ENCODE measurements at places on chromosomes 11 and 22.

- DNase-seq: no peak
Observed at GRCh38 chr11:131739243-131739882, 368.9 kb downstream of the NTM start.

DNA sequence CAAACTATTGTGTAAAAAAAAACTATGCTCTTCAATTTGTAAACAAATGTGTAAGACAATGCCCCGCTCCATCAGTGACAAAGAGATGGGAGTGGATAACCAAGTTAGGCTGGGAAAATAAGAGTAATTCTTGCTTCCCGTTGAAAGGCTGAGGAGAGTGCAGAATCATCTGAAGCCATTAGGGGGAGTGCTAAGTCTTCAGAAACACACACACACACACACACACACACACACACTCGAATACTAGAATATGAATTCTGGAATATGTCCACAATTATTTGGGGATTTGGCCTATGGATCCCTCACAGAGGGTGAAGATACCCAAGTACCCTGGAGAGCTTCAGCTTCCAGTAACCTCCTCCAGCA is 27.8 kb upstream of the ROBO3 start:
- DNase-seq: peak; percentile 80

GRCh38 chr11:17887779-17888178 is 125.1 kb downstream of the SERGEF start:
- no peak for DNase-seq

DNA sequence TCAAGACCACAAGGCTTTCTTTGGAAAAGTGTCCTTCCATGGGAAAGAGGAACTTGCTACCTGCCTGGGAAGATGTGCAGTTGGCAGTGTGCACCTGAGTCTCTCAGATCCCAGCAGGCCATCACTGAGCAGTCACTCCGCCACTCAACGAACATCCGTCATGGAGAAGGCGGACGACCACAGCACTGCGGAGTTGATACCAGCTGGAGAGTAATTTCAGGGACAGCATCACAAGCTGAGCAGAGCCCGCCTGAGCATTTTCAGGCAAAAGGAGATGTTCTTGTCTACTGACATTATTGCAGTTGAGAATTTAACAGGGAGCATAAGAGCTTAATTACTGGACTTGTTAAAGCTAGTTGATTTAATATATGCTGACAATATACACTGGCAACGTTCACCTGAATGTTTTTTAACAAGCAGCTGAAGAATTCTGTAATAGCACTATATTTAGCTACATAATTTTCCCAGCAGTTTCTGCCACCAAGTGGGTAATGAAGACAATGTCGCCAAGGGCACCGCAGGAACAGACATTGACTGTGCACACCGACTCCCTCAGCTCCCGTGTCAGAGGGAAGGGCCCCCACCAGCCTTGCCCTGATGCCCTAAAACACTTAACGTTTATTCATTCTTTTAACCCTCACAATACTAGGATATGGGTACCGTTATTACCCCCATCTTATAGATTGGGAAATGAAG is 52.4 kb upstream of the ARFGAP3 start:
- no peak for DNase-seq

GRCh38 chr22:19214078-19214473 is 35.5 kb upstream of the SLC25A1 start:
- no peak for DNase-seq

- no peak for DNase-seq
Observed at GRCh38 chr11:69947793-69948255, 128.6 kb upstream of the FGF3 start.

- DNase-seq: no peak
Observed at GRCh38 chr11:26830218-26830617, 108.4 kb upstream of the SLC5A12 start.

DNA sequence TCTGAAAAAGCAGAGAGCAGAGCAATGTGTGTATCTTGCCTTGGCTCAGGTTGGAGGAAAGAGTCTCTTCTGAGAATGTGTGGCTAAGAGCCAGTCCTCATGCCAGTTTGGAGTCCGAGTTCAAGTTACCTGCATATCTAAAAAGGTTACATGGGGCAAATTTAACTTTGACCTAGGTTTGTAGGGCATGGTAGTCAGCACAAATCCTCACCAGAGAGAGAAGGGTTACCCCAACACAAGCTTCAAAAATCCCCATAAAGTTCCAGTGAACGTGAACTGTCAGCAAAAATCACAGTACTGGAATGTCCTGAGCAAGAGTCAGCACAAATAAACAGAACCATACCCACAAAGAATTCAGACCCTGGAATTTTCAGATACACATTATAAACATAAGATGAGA is 13.8 kb downstream of the SDHD start:
- DNase-seq: peak; percentile 7

DNA sequence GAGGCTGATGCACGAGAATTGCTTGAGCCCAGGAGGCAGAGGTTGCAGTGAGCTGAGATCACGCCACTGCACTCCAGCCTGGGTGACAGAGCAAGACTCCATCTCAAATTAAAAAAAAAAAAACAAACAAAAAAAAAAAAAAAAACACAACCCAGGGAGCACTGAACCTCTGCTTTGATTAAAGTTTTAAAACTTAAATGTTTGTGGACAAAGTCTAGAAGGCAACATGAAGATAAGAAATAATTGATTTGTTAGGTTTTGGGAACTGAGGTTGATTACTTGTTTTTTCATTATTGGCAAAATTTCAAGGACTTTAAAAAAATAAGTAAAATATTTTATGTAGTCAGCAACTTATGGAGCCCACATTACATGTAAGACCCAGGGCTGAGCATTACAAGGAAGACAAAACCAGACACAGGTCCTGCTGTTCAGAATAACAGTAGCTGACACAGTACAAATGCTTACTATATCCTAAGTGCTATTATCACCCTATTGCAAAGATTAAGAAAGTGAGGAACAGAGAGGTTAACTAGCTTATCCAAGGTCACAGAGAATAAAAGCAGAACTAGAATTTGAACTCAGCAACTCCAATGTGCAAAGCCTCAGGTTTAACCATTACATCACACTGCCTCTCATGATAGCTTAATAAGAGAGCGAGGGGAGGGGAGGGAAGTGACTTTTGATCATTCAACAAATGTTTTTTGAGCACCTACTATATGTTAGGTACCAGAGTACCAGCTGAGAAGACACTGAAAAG is 2.3 kb upstream of the CRY2 start:
- no peak for DNase-seq

GRCh38 chr11:17513853-17514252 is 30.4 kb downstream of the USH1C start:
- no peak for DNase-seq

- DNase-seq: no peak
Observed at GRCh38 chr11:6237761-6238302, 1.1 kb upstream of the CNGA4 start.

DNA sequence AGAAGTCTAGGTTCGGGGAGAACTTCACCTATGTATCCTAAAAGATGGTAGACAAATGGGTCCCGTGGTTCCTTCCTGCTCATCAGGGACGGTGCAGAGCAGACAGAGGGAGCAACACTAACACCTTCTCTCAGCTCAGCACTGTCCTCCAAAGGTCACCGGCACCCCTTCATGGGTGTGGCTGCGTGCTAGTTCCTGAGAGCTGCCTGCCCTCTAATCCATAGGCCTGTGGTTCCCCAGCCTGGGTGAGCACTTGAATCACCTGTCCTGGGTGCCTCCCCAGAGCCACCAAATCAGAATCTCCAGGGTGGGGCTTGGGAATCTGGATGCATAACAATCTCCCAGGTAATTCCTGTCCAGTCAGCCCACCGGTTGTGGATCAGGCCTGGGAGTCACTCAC is 113.9 kb upstream of the TMEM45B start:
- DNase-seq: no peak

GRCh38 chr11:41237382-41237781 is 222.1 kb downstream of the LRRC4C start:
- DNase-seq: no peak

- DNase-seq: no peak
Observed at GRCh38 chr11:71186806-71187205, 65.6 kb downstream of the SHANK2 start.

Measured in kidney glomerular epithelial cell (primary cell).